ENCODE measurements at places on chromosomes 6 and 20.

DNA sequence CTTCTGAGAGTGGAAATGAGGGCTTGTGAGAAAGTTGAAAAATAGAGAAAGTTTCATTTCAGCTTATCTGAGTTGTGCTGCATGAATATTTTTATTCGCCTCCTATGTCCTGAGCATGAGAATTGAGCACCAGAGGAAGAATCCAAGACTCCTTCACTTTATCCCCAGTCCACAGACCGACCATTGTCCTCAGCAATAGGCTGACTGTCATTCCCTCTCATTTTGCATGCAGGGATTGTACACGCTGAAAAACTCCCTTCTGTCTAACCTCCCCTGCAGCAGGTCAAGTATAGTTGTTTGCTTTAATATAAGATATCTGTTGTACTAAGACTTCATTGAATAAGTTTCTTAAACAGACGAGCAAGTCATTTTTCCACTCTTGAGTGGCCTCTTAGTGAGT, 437.6 kb downstream of the PRKN start:
- DNase-seq, result no peak

GRCh38 chr6:91654793-91655192, 1067.9 kb upstream of the MAP3K7 start:
- DNase-seq, result no peak

GRCh38 chr6:82924799-82925535, 140.7 kb downstream of the UBE3D start:
- no peak for DNase-seq

DNA sequence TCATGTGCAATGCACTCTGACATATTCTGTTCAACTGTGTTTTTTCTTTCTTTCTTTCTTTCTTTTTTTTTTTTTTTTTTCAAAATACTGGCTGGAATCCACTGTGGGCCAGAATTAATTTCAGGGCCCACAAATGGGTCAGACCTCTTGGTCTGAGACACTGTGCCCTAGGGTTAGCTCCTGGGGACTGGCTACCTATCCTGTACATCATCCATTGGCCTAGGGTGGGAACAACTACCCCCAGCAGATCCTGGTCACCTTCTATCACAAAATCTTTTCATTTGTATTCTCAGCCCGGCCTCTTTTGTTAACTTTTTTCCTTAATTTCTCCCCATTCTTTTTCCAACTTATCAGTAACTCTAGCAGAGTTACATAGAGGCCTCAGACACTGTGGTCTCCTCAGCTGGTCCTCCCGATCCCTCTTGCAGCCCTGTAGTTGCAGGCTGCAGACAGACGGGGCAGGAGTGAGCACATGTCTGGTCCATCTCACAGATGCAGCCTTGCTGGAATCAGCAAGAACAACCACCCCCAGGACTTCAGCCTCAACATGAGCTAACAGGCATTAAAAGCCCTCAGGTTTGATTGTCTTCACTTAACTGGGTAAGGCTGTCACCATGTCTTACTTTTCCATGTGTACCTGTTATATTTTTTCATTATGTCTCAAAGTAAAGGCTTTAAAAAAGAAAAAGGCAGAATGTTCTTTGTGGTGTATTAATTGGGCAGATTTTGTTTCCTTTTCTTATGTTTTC, 41.3 kb downstream of the TXLNB start:
- peak; percentile 28 for DNase-seq

GRCh38 chr6:169166896-169167580, 86.6 kb downstream of the THBS2 start:
- no peak for DNase-seq

Measured in 8988T (cell line).